ENCODE measurements at places on chromosomes 3 and 15.

- DNase-seq = no peak
Observed at GRCh38 chr3:23686519-23686918, 119.2 kb upstream of the UBE2E1 start.

GRCh38 chr3:186381424-186382216 lies 19.6 kb upstream of the DGKG start:
- no peak for DNase-seq

DNA sequence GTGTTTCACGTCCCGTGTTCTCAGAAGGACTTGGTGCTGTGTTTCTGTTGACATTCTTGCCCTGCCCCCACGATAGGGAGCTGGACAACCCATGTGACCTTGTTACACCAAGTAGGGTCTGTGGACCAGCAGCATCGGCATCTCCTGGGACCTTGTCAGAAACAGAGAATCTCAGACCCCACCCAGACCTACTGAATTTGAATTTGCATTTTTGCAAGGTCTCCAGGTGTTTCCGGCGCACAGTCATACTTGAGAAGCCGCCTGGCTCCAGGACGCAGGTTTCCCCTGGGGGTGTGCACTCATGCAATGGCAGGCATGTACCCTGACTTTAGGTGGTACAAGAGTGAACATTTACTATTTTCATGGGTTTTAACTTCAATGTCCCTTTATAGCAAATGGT lies 117.9 kb downstream of the TLE3 start:
- no peak for DNase-seq

GRCh38 chr3:11476735-11477144 lies 167.0 kb downstream of the VGLL4 start:
- no peak for DNase-seq

DNA sequence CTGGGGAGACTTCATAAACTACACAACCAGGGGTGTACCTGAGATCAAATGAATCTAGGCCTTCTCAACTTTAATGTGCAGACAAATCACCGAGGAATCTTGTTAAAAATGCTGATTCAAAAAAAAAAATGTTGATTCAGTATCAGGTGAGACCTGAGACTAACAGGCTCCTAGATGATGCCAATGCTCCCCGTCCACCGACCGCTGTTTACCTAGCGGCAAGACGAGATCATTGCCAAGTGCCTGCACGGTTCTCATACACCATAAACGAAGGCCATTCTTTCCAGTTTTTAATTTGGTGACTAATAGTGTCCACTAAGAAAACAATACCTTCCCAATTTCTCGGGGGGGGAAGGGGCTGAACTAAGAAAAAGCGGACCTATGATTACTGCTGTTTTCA lies 2.5 kb upstream of the FSIP1 start:
- no peak for DNase-seq

DNA sequence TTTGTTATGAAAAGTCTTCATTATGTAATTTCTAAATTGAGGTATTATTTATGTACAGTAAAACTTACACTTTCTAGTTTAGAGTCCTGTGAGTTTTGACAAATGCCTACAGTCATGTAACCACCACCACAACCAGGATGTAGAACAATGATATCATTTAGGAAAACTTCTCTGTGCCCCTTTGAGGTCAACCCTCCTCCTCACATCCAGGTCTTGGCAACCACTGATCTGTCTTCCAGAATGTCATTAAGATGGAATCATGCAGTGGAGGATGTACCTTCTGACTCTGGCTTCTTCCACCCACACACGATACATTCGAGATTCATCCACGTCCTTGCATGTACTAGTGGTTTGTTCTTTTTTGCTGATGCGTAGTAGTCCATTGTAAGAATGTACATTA lies 23.2 kb downstream of the MINAR1 start:
- DNase-seq = no peak

DNA sequence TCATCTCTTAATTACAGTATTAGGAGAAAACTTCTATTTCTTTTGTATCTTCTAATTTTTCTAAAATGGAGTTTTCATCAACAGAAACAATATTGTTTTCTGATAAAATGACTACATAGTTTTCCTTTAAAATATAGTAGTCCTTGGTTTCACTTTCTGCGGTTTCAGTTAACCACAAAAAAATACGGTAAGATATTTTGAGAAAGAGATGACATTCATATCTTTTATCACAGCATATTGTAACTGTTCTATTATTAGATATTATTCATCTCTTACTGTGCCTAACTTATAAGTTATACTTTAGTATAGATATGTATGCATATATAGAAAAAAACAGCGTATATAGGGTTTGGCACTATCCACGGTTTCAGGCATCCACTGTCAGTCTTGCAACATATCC lies 2.3 kb downstream of the B4GALT4 start:
- DNase-seq = no peak

GRCh38 chr3:3800685-3801493 lies 1.7 kb downstream of the LRRN1 start:
- no peak for DNase-seq

- DNase-seq = no peak
Observed at GRCh38 chr3:156938724-156939123, 112.6 kb downstream of the LEKR1 start.

GRCh38 chr3:13621381-13622221 lies 72.7 kb downstream of the FBLN2 start:
- peak; percentile 3 for DNase-seq

DNA sequence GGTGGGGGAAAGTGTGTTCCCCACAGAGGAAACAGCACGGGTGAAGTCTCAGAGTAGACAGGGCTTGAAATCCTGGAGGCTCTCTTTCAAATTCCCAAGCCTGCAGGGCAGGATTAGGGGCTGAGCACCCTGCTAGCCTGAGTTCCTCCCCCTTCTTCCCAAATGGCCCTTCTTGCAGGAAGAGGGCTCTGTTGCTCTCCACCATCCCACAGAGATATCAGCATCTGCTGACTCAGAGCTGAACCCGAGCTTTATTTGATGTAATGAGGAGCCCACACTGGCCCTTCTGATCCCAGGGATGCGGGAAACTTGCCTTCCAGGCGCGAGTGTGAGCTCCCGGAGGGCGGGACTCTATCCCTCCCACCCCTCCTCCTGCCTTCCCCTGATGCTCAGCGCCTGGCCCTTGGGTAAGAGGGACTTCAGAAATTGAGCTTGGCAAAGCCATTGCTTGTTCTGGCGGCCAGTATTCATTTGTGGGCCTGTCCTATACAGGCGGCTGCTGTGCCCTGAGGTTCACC lies 1.4 kb upstream of the STRA6 start:
- DNase-seq = no peak

DNA sequence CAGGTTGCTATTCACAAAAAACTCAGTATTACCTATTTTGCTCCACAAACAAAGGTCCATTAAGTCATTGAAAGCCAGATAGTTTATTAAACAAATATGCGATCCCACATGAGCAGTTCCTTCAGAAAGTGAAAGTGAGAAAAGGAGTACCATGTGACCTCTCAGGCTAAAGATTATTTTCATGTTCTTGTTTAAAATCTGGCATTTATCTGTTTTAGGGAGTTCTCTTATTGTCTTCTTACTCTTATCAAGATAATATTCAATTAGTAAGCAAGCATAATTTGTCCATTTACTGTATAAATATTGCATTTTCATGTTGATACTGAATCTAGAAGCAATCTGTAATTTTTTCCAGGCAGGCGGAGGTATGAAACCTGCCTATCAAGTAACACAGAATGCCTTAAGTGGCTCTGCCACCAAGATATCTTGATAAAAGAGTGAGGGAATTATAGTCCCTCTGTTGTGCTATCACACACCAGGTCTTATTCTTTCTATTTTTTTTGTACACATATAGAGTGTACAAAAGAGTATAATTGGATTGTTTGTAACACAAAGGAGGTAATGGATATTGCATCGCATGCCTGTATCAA lies 20.1 kb upstream of the PLSCR5 start:
- DNase-seq = no peak

DNA sequence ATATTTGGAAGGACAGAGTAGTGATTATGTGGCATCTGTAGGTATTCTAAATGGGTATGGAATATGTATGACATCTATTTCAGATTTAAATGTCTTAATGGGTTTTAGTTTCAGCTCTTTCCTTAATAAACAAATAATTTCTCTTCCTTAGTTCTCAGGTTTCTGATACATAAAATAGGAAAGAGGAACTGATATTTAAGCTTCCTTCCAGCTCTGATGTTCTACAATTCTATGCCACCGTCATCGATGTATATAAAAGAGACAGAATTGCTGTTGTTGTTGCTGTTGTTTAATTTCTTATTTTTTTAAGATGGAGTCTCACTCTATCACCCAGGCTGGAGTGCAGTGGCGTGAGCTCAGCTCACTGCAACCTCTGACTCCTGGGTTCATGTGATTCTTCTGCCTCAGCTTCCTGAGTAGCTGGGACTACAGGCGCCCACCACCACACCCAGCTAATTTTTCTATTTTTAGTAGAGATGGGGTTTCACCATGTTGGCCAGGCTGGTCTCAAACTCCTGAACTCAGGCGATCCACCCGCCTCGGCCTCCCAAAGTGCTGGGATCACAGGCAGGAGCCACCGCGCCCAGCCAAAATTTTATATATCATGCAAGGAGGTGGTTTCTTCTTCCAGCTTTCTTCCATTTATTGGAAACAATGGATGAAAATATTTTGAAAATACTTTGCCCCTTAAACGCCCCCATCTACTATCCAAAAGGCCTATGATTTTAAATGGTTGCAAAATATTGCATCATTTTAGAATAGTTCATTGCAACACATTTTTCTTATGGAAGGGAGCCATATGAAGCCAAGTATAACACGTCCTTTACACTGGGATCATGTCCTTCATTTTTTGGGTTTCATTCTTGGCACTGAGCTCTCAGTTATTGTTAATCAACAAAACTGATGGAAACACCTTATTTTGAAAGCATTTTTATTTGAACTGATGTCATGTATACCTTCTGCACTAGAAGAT lies 13.9 kb upstream of the C15orf61 start:
- no peak for DNase-seq

- DNase-seq = no peak
Observed at GRCh38 chr15:63046917-63047760, 4.6 kb downstream of the TPM1 start.

- no peak for DNase-seq
Observed at GRCh38 chr3:144403040-144403457, 431.4 kb downstream of the DIPK2A start.

DNA sequence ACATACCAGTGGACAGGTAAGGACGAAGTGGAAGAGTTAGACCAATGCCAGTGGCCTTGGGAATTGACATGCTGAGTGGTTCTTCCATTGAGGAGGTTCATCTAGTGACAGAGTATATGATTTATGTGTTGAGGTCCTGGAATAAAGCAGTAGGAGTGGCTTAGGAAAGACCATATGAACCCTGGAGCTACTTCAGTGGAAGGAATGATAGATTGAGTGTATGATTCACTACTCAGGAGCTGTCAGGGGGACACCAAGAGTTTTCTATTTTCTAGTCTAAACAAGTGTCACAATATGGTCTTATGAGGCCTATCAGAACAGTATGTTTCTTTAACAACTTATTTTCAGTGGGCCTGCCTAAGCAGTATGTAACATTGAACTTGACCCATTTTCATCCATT lies 63.9 kb downstream of the NME9 start:
- no peak for DNase-seq

DNA sequence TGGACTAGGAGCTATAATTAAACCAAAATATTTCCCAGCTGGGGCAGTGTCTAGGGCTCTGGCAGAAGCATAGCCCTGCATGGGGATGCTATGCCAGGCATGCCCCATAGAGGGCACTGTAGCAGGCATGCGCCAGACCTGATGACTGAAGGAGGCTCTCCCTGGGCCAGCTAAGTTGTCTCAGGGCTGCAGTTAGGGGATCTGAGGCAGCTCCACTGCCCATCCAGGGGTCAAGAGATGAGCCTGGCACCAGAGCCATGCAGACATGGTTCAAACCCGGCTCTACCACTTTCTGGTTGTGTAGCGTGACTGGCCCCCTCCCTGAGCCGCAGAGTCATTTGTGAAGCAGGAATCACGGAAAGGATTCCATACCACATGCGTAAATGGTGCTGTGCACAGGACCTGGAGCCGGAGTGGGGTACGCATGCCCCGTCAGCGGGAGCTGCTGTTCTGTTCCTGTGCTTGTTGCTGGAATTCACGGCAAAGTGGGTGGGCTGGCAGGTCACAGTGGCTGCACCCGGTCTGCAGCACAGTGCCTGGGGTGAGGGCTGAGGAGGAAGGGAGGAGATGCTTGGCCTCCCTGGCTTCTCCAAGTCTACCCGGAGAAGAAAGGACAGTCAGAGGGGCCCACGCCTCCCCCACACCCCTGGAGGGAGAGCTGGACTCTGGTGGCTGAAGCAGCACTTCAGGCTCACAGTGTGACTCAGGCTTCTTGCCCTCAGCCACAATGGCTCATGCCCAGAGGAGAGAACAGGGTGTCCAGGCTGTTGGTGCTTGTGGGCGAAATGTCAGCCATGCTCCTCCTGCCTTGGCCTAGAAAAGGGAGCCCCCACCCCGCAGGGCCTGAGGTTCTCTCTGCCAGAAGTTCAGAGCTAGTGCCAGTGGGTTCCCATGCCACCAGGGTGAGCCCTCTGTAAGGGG lies 43.1 kb downstream of the DNASE1L3 start:
- peak; percentile 80 for DNase-seq

GRCh38 chr3:161500068-161500796 lies 3.6 kb downstream of the OTOL1 start:
- no peak for DNase-seq

- DNase-seq = no peak
Observed at GRCh38 chr15:44219073-44219472, 24.0 kb upstream of the FRMD5 start.

GRCh38 chr15:80234883-80235282 lies 17.1 kb downstream of the CTXND1 start:
- DNase-seq = peak; percentile 59

- no peak for DNase-seq
Observed at GRCh38 chr3:13236557-13237173, 163.4 kb upstream of the IQSEC1 start.

GRCh38 chr3:190169243-190169642 lies 48.5 kb upstream of the P3H2 start:
- DNase-seq = no peak

DNA sequence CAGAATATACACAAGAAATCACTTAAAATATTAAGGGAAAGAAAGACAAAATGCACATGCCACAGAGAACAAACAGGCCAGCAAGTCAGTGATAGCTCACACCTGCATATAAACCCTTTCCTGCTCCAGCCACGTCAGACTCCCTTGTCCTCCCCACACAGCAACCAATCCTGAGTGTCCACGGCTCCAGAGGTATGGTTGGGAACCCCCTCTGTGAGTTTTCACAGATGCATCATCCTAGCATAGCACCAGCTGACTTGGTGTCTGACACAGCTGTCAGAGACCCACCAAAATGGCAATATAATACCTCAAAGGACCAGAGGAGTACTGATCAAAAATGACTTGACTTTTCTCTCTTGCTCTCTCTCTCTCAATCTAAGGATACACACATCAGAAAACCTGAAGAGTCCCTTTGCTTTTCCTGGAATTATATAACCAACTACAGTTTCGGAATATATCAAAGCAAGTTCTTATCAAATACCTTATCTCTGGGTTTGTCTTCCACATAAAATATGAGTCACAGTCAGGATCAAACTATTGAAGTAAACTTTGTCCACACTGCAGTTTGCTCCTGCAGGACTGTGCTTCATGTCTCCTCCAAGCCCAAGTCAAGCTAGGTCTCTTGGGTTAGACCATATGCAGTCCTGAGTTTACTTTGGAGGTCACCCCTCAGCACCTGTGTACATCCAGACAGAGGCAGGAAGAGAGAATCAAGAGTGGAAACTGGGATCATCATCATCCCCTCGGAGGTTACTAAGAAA lies 187.1 kb upstream of the THBS1 start:
- no peak for DNase-seq
